Stimulated activated CD8-positive, alpha-beta memory T cell treated with anti-CD3 and anti-CD28 coated beads, Interleukin-4, amount 100 ng/mL, for 1 hour (primary cell): ENCODE measurements at places on chromosomes 1 and 21.
A peak's percentile ranks its signal among the peaks of the same experiment; 100 is the strongest.

DNA sequence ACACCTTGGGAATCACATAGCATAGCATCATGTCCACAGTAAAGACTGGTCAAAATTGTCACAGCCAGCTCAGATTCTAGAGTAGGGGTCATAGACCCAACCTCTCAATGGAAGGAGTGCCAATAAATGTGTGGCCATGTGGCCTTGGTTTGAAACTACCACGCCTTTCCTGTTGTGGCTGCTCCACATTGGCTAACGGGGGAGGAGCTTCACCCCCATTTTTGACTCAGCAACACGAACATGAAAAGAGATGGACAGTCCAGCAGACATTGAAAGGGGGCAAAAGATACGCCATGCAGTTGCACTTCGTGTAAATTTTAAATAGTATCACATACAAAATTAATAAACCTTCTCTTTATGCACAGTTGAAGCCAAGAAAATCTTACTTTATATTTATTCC lies 78.4 kb upstream of the HIVEP3 start:
- no peak for DNase-seq

GRCh38 chr1:191901651-191902050 lies 256.6 kb upstream of the RGS18 start:
- DNase-seq = no peak

GRCh38 chr1:172742599-172743500 lies 83.9 kb downstream of the FASLG start:
- no peak for DNase-seq

- DNase-seq = no peak
Observed at GRCh38 chr1:43302201-43302600, 1.4 kb downstream of the TIE1 start.

DNA sequence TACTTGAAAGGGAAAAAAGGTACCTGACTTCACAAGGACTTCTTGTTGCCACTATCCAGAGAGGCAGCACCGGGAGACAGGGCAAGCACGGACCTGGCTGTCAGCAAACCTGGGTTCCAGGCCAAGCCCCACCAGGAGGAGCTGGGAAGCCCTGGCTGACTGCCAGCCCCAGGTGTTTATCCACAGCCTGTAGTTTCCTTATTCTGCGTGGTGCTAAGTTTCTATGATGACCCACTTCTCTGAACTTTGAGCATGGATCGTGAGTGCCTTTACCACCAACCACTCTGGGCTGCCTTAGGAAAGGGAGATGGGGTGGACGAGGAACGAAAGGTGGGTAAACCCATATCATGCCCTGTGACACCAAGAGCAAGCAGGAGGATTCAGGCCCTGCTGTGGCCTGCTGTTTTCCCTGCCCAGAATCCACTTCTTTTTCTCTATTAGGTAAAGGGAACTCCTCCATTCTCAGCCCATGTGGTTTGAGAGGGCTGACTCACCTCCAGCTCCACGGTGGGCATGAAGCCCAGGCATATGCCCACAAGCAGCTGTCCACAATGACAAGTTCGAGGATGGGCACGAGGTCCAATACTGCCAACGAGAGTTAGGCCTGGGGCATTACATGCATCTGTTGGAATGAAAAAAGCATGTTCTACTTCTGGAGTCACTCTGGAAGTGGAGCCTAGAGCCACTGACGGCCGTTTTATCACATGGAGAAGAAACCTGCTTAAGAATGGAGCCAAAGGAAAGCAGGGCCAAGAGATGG lies 20.3 kb downstream of the TSPAN2 start:
- no peak for DNase-seq

DNA sequence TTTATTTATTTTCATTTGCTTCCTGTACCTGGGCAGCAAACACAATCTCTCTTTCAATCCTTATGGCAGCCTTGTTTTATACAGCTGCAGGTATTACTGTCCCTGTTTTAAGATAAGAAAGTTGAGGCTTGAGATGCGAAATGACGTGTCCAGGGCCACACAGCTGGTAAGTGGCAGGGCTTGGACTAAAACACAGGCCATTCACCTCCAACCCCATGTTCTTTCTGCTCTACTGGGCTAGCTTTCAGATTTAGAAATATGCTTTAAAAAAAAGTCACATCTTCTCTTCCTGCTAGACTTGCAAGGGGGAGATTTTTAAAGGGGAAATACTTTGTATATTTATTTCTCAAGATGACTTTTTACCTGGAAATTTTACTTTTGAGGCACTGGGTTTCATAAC lies 62.8 kb downstream of the CNST start:
- no peak for DNase-seq

- DNase-seq = no peak
Observed at GRCh38 chr1:32874860-32875752, 4.4 kb upstream of the FNDC5 start.

DNA sequence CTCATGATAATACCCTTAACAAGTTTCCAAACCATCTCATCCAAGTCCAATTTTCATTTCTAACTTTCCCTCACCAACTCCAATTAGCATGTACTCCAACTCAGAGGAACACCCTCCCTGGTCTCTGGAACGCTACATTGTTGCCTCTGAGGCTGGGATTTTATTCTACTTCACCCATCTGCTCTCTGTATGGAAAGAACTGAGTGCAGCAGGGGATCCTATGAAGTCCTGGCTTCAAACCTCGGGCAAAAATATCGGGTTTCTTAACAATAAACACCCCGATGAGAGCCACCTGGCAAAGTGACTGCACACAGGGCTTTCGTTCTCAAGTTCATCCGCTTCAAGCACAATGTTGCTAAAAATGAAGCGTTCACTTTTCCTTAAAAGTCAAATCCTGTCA lies 99.6 kb downstream of the CRB1 start:
- DNase-seq = no peak

GRCh38 chr21:43916691-43917514 lies 51.9 kb downstream of the AGPAT3 start:
- DNase-seq = peak; percentile 18

DNA sequence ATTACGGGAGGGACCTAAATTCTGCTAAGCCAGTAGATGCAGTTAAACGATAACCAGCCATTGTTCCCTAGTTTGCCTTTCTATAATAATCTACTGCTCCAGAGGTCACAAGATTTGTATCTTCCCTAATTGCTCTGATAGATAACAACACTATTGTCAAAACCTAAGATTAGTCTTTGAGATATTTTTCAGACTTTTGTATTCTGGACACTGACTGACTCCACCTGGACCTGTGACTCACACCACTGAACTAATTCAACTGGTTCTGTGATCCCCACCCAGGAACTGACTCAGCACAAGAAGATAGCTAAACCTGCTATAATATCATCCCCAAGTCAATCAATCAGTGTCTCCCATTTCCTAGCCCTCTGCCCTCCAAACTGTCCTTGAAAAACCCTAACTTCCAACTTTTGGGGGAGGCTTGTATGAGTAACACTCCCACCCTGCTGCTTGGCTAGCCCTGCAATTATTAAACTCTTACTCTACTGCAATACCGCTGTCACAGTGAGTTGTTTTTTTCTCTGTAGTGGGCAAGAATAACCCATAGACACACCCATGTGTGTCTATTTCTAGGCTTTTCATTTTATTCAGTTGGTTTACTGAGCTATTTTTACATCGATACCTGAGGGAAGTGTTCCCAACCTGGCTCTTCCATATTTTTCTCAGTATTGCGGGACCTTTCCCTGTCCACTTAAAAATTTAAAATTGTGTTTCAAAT lies 11.2 kb downstream of the KIFAP3 start:
- no peak for DNase-seq

- no peak for DNase-seq
Observed at GRCh38 chr1:47627016-47627415, 189.2 kb downstream of the FOXD2 start.

DNA sequence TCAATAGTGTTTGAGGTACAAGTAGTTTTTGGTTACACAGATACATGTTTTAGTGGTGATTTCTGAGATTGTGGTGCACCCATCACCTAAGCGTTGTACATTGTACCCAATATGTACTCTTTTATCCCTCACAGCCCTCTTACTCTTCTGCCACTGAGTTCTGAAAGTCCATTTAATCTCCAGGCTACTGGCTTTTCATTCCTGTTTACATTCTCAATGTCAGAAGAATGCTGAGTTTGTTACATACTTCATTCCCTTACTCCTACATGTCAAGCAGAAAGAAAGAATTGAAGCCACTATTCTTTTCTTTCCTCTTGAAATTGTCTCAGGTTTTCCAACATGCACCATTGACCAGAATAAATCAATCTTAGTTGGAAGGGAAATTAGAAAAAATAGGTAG lies 1565.9 kb downstream of the PLA2G4A start:
- no peak for DNase-seq

GRCh38 chr1:109252893-109253802 lies 3.8 kb downstream of the CELSR2 start:
- no peak for DNase-seq

- no peak for DNase-seq
Observed at GRCh38 chr1:26839339-26839722, 12.8 kb downstream of the ZDHHC18 start.

- no peak for DNase-seq
Observed at GRCh38 chr1:161020509-161021164, at the start of gene F11R. F11R (minus strand) TSS chr1:161021152; CDS start chr1:161021073, 79 bp downstream.

DNA sequence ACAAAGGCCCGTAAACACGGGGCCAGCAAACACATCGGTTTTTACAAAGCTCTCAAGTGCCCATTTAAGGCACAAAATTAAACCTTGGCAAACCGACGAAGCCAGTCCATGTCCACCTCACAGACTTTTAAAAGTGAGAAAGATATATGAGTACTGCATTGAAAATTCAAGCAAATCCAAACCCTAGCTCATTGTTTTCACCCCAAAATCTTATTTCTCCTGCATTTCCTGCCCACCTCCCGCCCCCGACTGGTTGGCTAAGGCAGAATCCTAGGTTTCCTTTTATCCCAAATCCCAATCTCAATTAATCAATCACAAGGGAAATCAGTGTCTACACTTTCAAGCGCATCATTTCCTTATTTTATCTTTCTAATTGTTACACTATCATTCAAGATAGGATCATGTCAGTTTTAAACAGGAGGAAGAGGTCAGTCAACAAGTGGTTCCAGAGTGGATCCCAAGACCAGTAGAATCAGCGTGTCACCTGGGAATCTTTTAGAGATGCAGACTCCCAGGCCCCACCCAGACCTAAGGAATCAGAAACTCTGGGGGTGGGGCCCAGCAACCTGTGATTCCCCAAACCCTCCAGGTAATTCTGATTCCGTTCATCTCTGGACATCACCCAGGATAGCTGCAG lies 1.7 kb upstream of the GNG4 start:
- DNase-seq = no peak

GRCh38 chr21:44931501-44932407 lies 8.1 kb upstream of the SLX9 start:
- no peak for DNase-seq

DNA sequence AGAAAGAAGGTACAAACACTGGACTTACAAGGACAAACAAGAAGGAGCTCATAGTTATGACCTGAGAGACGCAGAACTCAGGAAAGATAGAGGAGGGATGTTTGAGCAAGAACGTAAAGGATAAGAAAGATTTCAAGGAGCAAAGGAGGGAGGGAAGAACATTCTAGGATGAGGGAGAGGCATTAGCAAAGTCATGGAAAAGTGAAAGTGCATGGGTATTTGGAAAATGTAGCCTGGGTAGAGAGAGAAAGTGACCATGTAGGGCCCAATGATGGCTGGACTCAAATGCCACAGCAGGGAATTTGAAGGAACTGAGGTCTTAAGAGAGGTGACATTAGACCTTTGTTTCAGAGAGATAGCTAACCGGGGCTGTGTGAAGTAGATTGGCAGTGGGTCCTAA lies 76.5 kb downstream of the SYT6 start:
- DNase-seq = no peak

DNA sequence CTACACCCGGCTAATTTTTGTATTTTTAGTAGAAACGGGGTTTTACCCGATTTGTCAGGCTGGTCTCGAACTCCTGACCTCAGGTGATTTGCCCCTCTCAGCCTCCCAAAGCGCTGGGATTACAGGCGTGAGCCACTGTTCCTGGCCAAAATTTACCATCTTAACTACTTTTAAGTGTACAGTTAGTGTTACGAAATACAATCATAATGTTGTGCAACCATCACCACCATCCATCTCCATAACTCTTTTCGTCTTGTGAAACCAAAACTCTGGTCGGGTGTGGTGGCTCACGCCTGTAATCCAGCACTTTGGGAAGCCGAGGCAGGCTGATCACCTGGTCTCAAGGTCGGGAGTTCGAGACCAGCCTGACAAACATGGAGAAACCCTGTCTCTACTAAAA lies 14.1 kb upstream of the ZBTB40 start:
- no peak for DNase-seq

GRCh38 chr1:212237651-212238050 lies 47.6 kb upstream of the PPP2R5A start:
- DNase-seq = no peak

DNA sequence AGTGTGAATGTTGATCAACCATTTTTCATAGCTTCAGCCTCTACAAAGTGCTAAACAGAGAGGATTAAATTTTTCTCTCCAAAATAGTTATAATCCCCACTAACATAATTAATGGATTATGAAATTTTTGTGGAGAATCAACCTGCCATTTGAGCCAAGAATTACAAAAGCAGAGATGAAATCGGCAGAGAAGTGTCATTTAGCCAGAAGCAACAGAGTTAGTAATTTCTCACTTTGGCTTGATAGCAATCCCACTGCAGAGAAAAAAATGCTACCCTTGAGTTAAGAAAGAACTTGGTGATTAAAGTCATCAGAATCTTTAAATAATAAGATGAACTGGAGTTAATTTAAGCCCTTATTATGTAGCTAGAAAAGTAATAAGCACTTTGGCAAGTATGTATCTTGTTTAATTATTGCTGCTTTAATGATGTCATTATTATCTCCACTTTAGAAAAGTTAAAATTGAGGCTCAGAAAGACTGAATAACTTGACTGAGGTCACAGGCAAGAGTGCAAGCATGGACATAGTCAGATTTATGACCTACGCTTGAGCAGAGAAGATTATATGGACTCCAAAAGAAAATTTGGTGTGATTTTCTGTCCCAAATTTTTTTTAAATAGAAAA lies 37.3 kb downstream of the RGS4 start:
- DNase-seq = no peak

DNA sequence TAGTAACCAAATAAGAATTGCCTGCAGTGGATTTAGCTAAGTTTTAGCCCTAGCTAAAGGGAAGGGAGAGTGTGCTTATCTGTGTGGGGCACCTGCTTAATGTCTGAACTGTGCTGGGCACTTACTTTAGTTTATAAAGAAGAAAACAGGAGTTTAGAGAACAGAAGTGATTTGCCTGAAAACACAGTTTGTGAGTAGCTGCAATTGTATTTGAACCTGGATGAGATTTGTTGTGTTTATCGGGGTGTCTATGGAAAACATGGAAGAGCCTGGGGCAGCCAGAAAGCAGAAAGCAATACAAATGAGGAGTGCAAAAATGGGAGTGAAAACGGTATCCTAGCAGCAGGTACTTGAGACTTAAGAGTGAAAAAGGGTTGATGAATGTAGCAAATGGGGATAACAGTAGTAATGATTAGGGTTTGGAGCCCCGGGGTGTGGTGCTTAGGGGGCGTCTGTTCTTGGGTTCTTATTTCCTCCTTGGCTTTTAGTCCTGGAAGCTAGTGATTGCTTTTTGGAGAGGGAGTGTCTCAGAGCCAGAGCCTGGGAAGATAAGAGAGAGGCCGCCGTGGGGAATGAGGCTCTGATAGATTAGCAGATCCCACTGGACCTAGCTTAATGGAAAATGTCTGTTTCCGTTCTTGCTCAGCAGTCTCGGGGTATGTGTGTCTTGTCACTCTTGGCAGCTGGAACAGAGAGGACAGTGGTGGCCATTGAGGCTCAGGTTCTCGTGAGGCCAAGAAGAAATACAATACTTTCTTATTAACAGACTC lies 5.6 kb downstream of the PRCC start:
- no peak for DNase-seq

GRCh38 chr1:155703216-155703615 lies 14.3 kb downstream of the DAP3 start:
- DNase-seq = no peak

GRCh38 chr1:197783510-197783948 lies 8.2 kb upstream of the DENND1B start:
- no peak for DNase-seq

GRCh38 chr1:172905452-172905851 lies 145.3 kb downstream of the TNFSF18 start:
- no peak for DNase-seq
